ENCODE measurements at places on chromosomes 13 and 19.

- DNase-seq, result no peak
These were observed 420 bp upstream of the FSD1 start for GRCh38 chr19:4303819-4304537.

- DNase-seq, result no peak
These were observed 42.5 kb upstream of the ANKRD10 start for GRCh38 chr13:110957181-110957884.

- no peak for DNase-seq
These were observed 13.6 kb downstream of the CCDC122 start for GRCh38 chr13:43865892-43866291.

DNA sequence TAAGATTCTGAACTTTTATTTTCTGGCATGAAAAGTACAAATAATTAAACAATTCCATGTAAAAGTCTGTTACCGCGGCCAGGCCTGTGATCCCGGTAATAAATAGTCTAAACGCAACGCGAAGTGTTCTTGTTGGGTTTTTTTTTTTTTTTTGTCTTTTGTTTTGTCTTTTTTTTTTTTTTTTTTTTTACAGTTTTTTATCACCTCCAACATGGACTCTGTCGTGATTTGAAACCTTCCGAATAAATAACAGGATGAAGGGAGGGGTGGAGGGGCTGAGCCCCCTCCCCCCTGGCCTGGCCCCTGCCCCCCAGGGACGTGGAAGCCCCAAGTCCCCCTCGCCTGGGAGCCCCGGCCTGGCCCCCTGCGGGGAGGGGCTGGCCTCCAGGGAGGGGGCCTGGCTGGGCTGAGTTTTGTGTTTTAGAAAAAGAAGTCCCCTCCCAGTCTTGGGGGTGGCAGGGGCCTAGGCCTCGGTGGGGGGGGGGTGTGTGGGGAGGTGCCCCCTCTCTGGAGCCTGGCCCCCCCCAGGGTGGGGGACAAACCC is 16.0 kb downstream of the PRKCSH start:
- DNase-seq, result no peak

- no peak for DNase-seq
These were observed 366.4 kb downstream of the KLF12 start for GRCh38 chr13:73767747-73768315.

Data from posterior cingulate gyrus (tissue), 11 donors.